Right lung (tissue), 10 donors: ENCODE measurements at places on chromosomes 2 and 18. TPM values are rescaled to one million over a fixed set of nuclear protein-coding genes. Genes with fewer than 3 reads are reported as not detected.
A peak's percentile ranks its signal among the peaks of the same experiment; 100 is the strongest.

- no peak for DNase-seq
Observed at GRCh38 chr2:6957910-6958615, 40.9 kb downstream of the RNF144A start.

- no peak for DNase-seq
Observed at GRCh38 chr2:220887271-220887870, 684.7 kb downstream of the EPHA4 start.

DNA sequence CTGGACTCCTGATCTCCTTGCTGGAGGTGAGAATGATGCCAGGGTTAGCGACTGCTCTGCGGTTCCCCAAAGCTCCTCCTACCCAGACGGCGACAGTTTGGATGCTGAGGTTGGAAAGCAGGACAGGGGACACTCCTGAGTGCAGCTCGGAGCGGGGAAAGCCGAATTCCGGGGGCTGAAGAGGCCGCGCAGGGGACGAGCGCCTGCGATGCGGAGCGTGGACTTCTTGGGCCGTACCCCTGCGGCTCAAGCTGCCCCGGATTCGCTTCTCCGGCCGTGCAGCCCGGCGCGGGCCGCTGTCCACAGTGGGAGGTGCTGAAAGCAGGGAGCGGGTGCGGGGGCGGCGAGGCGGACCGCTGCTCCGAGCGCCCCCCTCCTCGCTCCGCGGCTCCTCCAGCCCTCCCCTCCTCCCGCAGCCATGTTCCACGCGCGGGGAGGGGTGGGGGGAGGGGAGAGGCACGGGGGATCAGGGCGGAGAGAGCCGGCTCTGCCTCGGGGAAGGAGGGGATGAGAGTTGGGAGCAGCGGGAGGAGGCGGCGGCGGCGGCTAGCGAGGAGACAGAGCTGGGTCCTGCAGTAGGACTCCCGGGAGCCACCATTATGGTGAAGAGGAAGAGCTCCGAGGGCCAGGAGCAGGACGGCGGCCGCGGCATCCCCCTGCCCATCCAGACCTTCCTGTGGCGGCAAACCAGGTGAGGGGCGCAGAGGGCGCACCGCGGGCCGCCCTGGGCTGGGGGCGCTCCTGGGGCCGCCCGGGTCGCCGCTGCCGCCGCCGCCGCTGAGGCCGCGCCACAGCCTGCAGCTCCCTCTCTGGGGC, at the start of gene UNC80:
TSS of gene UNC80 (plus strand) at position 359 of the 816 bp plus-strand sequence. CDS start at position 600, 241 bp downstream.
- peak; percentile 82 for DNase-seq

DNA sequence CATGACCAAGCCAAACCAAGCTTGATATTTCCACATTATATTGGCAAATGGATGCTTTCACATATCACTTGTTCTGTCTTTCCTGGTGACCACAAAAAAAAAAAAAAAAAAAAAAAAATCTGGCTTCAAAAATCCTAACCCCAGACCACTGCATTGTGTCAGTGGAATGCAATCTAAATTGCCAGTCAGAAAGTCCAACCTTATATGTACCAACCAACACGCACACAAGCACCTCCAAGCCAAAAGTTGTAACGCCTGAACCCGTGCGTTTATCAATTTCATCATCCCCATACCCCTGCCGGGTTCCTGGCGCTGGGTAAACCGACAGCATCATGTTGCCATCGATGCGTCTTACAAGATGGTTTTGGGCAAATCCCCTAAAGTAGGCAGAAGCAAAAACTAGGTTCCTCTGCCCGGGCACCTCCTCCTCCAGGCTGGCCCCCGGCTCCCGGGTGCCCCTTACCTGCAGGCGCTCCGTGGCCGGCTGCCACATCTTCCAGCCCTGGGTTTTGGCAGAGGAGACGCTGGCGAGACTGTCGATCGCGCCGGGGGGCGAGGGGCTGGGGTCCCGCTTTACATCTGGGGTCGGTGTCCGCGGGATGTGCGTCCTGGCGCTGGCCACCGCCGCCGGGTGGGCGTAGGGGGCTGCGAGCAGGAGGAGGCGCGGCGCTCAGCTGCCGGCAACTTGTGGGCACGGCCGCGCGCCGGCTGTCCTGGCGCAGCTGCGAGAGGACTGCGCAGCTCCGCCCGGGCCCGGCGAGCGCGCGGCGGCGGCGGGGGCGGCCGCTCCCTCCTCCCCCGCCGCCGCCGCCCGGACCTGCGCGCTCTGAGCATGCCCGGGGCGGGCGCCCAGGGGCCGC, at the start of gene PID1:
TSS of gene PID1 (minus strand) at position 737 of the 860 bp plus-strand sequence. CDS start at position 493, 244 bp downstream.
- peak; percentile 50 for DNase-seq

FAM161A gene
- 27.6 TPM for polyA plus RNA-seq

SRD5A2 gene
- polyA plus RNA-seq = 0.73 TPM

FER1L5 gene
- polyA plus RNA-seq = 0.50 TPM

VWC2L gene
- polyA plus RNA-seq = not detected
